ENCODE measurements at places on chromosomes 2 and 18. TPM values are rescaled to one million over a fixed set of nuclear protein-coding genes. Genes with fewer than 3 reads are reported as not detected.

- DNase-seq, result no peak
These were observed 251.5 kb downstream of the TFCP2L1 start for GRCh38 chr2:121033461-121033996.

- DNase-seq, result no peak
These were observed 65.1 kb upstream of the GPR45 start for GRCh38 chr2:105176429-105176828.

GRCh38 chr2:196167666-196168065, 3.7 kb downstream of the STK17B start:
- peak; percentile 24 for DNase-seq

- no peak for DNase-seq
These were observed 79.2 kb downstream of the ZDBF2 start for GRCh38 chr2:206353685-206354084.

TUBB8B gene
- total RNA-seq, result 1.1 TPM

TRIM43 gene
- total RNA-seq, result not detected

POTEF gene
- total RNA-seq, result 0.09 TPM

FBXO48 gene
- total RNA-seq, result 0.83 TPM

SNORC gene
- total RNA-seq, result 4.0 TPM
